ENCODE measurements at places on chromosomes 2 and 18.
A peak's percentile ranks its signal among the peaks of the same experiment; 100 is the strongest.

GRCh38 chr18:49023271-49023937, 72.6 kb upstream of the SMAD7 start:
- DNase-seq, result no peak

DNA sequence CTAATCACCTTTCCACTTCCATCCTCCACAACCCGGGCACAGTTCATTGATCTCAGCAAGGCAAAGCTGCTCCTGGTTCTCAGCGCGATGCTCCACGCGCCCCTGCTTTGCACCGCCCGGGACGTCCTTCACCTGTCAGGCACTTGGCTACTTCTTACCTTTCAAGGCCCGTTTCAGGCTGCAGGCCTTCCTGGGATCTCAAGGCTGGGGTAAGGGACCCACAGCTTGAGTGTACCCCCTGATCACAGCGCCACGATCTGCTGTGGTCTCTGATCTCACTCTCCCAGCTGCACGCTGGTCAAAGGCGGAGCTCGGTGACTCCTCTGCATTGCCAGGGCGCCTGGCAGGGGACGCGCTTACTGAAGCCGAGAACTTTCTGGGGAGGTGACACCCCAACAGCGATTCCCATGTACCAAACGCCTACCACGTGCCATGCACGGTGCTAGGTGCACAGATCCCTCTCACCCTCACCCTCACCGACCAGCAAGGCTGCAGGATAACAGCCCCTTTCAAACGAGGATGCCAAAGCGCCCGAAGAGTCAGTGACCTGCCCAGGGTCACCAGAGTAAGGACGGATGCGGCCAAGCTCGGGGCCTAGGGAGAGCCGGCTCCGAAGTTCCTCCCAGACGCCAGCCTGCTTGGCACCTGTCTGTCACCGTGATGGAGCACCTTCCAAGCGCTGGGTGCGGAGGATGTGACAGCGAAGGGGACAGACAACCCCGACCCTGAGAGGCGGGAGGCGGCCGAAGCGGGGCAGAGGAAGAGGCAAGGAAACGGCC, 818 bp downstream of the ITGB1BP1 start:
- peak; percentile 68 for DNase-seq

DNA sequence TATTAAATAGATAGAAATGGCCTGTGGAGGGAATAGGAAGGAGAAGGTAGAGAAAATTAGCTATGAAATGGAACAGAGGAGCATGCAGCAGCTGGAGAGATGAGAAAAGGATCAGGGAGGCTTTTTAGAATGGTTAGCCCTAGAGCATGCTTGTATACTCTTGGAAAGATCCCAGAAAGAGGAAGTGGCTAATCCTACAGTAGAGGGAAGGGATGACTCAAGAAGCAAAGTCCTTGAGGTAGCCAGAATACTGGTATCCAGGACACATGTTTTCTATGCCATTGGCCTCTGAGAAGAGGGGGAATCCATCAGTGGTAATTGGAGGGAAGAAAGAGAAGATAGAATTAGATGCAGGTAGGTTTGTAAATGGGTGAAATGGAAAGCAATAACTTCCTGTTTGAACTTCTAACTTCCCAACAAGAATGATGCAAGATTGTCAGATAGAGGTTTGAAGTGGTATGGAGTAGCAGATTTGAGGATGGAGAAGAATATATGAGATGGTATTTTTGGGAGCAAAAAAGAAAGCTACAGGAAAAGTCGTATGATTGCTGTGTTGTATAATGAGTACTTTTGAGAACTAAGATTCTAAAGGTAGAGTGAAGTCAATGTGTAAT, 17.1 kb upstream of the OSBPL6 start:
- peak; percentile 49 for DNase-seq

GRCh38 chr2:88416016-88416663, 36.4 kb downstream of the FOXI3 start:
- DNase-seq, result no peak

GRCh38 chr2:189659734-189660133, 1.5 kb upstream of the ASNSD1 start:
- DNase-seq, result no peak

GRCh38 chr2:65486282-65486681, 53.9 kb upstream of the SPRED2 start:
- no peak for DNase-seq

DNA sequence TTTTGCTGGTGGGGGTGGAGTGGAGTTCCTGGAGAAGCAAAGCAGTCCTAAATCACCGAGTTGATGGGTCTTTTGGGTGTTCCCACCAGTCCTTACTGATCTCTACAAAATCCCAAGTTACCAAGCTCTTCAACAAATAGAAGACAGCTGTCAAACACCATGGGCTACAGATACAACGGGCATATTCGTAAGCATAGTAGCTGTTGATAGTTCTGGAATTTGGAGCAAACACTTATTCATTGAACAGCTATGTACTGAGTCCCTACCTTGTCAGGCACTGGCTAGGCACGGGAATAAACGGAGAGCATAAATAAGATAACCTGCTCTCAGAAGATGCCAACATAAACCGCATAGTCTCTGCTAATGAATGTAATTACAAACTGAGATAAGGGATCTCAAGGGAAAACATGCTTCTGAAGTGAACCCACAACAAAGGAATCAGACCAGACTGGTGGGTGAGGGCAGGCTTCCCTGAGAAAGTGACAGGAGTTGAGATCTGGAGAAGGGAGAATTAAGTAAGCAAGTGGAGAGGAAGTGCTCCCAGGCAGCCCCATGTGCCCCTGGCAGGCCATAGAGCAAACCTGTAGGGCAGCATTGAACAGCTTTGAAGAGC, 947 bp upstream of the ANKRD44 start:
- peak; percentile 28 for DNase-seq

DNA sequence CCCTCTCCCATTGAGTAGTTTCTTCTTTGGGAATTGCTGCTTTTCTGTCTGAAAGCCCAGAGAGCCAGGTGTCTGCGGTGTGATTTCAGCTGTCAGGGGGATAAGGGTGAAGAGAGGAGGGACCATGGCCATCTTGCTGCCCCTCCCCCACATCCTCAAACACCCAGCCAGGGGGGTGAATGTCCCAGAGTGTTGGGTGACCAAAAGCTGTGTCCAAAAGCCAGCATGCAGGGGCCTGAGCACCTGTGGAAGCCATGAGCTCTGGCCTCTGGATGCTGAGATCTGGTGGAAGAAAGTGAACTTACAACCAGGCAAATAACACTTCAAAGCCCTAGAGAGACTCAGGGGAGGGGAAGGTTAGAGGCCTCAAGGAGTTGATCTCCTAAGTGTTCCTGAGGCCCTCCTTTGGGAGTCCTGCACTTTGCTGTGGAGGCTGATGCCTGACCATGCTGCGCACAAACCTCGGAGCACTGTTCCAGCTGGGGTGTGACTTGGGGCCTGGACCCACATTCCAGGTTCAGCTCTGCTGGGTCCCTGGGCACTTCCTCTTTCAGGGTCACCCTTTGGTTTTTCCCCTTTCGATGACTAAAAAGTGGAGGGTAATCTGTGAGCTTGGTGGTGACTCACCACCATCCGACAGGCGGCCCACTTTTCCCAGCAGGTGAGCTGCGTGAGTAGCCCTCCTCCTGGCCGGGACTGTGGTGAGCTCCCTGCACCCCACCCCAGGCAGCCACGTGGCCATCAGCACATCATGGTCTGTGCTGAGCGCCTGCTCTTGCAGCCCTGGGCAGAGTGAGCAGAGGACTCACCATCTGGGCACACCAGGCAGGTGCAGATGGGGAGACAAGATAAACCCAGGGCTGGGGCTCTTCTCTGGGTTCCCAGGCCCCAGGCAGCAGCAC, 66.8 kb upstream of the FOSL2 start:
- peak; percentile 79 for DNase-seq

DNA sequence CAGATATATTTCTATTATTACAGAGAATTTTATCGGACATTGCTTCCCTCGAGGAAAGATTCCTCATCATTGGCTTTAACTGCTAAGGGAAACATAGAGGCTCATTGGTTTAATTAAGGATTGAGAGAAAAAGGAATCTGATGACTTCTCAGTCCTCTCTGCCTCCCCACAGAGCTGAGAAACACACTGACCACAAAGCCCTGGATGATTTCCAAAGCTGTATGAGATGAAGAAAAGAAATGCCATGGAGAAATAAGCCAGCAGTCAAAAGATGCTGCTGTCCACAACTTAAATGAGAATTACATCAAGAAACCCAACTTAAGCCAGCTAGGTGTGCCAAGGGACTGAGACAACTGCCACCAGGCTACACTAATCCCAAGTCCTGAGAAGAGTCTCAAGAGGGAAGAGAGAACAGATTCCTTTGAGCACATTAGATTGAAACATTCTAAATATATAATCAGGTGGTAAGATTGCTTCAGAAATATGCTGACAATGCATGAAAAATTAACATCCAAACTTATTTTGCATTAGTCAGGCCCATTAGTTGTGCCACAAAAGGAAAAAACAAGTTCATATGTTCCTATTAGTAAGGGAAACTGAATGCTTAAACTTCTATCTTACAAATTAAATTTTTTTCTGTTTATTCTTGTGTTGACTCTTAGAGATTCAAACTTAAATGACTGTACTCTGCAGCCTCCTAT, 308.1 kb upstream of the CYRIA start:
- DNase-seq, result no peak

- DNase-seq, result no peak
These were observed 9.4 kb downstream of the HNRNPA3 start for GRCh38 chr2:177221970-177222369.

GRCh38 chr18:55228191-55228590, 268.9 kb upstream of the CCDC68 start:
- peak; percentile 2 for DNase-seq

- DNase-seq, result peak; percentile 60
These were observed 44.9 kb downstream of the PTPN2 start for GRCh38 chr18:12839057-12839525.

DNA sequence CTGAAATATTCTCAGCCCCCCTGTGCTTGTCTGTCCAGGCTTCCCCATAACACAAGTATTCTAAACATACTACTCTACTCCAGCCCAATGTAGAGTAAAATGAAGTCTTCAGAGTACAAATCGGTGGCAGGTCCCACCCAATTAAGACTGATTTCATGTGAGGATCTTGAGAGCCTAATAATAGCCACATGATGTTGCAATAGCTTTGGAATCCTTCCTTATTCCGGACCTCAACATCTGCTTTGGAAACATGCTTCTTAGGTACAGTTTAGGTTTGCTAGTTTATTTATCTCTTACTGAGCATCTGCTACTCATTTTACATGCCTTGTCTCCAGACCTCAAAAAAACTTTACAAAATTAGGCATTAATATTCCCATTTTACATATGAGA, 207.3 kb upstream of the RAB6C start:
- DNase-seq, result no peak

GRCh38 chr2:174663550-174663949, 65.9 kb upstream of the WIPF1 start:
- DNase-seq, result no peak

DNA sequence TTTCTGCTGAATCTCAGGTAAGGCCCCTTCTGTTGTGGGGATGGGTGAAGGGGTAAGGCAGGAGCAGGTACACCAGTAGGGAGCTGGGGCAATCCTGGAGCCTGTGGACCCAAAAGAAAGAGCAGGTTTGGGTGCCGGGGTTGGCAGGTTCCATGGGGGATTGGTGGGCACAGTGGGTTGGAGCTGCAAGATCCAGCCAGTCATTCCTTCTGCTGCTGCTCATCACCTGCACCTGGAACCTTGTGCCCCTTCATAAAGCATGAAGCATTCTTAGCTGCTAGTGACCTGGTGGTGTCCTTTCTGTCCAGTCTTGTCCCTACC, 24.9 kb downstream of the FHOD3 start:
- no peak for DNase-seq

DNA sequence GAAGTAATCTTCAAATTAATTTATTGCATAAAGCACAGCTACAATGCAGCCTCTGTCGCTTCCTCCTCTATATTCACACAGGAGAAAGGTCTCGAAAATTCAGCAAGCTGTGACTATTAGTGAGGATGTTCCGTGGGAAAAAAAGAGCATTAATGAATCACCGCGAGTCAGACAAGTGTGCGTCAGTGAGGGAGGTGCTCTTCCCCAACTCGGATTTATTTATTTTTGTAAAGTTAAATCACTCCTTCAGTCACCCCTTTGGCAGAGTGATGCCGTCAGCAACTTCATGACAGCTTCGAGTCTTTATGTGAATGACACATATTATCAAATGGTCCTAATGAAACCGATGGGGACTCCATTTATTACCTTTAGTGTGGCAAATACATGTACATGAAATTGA, 648.9 kb upstream of the SALL3 start:
- DNase-seq, result no peak

- peak; percentile 62 for DNase-seq
These were observed 69.6 kb downstream of the EML4 start for GRCh38 chr2:42238644-42239288.

DNA sequence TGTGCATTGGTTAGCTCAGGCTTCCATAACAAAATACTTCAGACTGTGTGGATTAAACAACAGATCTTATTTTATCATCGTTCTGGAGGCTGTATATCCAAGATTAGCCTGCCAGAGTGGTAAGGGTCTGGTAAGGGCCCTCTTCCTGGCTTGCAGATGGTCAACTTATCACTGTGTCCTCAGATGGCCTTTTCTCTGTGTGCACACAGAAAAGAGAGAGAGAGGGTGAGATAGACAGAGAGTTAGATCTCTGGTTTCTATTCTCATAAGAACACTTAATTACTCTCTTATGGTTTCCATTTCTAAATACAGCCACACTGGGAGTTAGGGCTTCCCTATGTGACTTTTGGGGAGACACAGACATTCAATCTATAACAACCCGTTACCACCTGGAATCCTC, 1003.5 kb downstream of the TSN start:
- DNase-seq, result no peak

- no peak for DNase-seq
These were observed 270.7 kb downstream of the HAUS1 start for GRCh38 chr18:46374850-46375249.

Data from NB4 (cell line).